ENCODE measurements at places on chromosomes 4 and X.

GRCh38 chr4:31692399-31692940 lies 972.3 kb downstream of the PCDH7 start:
- no peak for DNase-seq

GRCh38 chr4:169861593-169861992 lies 103.8 kb upstream of the HPF1 start:
- no peak for DNase-seq

GRCh38 chr4:26807330-26807729 lies 53.3 kb upstream of the STIM2 start:
- no peak for DNase-seq

DNA sequence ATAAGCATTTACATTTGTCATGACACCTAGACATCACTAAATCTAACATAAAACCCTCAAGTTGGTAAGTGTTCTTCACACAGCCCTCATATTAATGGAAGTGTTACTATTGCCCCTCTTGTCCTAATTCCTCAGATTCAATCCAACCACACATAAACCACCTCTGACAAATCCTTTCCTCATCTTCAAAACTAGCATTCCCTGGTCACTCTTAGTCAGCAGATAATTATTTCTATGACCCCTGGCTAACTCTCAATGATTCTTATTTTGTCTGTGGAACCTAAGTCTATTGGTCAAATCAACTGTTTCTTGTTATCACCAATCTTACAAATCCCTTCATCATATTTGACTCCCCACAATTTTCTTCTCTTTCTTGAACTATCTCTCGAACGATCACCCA lies 168.6 kb downstream of the PPP3CA start:
- no peak for DNase-seq

- peak; percentile 49 for DNase-seq
These were observed 31.5 kb upstream of the NUP54 start for GRCh38 chr4:76179398-76180318.

- no peak for DNase-seq
These were observed 77.2 kb upstream of the BCOR start for GRCh38 chrX:40174854-40175510.

DNA sequence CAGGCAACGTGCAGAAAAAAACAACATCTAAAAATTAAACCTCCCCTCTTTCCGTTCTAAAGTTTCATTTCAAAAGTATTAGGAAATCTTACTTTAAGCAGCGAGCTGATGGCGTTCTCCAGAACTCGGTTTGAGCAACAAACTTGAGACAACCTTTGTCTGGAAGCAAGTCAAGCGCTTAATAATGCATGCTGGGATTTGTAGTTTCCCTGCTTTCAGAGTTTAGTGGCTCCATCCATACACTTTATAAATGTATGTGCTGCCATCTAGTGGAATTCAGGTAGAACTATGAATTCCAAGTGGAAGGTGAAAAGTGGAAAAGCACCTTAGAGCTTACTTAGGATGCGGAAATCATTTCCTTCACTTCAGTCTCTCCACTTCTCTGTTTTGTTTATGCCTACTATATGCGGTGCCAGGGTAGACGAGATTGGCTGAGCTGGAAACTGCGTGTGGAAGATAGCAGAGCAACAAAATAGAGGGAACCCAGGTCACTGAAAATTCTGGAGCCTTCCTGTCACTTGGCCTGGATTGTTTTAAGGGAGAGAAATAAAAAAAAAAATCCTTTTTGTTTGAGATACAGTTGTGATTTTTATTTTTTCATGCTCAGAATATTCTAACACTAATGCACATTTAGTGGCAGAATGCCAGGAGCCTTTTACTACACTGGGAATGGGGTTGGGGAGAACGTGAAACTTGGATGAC lies at the start of gene BDH2:
Gene BDH2, minus strand, starts transcription at position 144 of the 702 bp plus-strand sequence. CDS start 3,580 bp downstream, outside the sequence.
- DNase-seq = no peak

GRCh38 chr4:158613046-158613445 lies 58.6 kb downstream of the C4orf46 start:
- no peak for DNase-seq

DNA sequence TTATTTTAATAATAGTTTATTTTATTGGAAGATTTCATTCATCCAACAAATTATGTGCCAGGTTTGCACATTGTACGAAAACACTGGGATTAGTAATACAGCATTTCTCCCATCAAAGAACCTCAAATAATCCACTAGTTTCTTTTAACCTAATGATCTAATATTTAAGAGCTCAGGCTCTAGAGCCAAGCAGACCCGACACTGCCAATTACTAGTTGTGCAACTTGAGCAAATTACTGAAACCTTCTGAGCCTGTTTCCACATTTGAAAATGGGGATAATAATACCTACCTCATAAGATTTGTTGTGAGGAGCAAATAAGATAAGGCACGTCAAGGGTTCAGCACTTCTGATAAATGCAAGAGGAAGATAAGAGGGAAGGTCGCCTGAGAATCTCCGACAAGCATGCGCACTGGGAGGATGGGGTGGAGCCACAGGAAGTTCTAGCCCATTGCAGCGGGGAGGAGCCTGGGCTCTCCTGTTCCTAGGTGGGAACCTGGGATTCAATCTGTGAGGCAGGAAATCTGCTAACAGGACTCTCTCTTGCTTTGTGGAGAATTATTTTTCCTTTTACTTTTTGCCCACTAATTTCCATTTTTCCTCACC lies 141.5 kb upstream of the SMAD1 start:
- no peak for DNase-seq

DNA sequence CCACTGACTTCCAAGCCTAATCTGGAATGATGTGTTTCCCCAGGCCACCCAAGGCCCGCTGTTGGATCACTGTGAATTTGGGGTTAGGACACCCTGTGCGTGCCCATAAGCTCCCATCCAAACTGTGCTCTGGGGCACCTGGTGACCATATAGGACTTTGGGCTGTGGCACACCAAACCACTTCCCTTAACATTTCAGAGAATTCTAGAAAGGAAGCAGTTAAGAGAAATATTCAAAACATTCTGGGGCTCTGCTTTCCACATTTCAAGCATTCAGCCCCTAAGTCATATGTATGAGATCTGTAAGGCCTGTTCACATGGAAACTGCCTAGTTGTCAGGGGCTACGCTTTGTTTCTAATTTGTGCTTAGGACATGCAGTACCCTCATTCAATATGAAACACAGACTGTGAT lies 14.4 kb downstream of the VGLL1 start:
- DNase-seq = no peak

DNA sequence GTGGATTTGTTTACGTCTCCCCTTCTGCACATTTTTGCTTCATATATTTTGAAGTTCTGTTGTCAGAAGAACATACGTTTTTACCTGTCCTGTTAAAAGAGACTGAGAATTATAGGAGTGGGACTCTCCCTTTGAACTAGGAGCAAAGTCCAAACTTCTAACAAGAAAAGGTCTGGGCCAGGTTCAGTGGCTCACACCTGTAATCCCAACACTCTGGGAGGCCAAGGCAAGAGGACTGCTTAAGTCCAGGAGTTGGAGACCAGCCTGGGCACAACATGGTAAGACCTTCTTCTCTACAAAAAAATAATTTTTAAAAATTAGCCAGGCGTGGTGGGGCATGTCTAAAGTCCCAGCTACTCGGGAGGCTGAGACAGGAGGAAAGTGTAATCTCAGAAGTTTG lies 15.8 kb downstream of the LIN54 start:
- DNase-seq = no peak

GRCh38 chr4:51859476-51860031 lies 16.6 kb downstream of the DCUN1D4 start:
- no peak for DNase-seq

DNA sequence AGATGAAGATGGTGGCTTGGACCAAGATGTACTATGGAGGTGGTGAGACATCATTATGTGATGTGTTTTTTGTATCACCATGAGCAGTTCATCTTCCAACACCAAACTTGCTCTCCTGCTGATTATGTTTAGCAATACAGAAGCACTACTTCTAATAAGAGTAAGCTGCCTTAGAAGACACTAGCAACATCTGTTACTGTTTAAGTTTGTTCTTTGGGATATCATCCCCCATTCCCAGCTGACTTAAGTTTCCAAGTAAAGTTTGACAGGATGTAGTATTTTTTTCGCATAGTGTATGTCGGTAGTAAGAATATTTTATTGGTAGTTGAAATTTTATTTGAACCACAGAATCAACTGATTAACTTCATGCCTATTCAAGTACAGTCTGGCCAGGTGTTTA lies 123.5 kb upstream of the BMPR1B start:
- no peak for DNase-seq

DNA sequence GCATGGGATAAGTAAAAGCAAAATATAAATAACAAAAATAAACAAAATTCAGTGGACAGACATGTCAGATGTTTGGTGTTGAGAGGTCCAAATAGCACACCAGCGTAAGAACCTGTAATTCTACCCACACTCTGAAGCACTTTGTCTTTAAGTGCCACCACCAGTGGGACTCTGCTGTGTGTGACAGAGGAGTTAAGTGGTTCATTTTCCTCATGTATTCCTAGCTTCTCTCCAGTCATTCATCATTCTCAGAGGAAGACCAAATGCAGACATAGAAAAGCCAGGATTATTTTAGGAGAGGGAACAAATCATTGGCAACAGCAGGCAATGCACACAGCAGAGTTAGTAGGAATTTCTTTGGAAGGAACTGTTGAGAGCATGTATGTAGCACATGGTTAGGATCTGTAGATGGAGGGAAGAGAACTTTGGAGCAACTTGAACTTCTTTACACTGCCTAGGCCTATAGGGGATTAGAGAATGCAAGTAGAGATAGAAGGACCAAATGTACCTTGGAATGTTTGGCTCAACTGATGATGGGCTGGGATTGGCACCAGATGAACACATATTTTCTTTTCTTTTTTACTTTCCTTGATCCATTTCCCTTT lies 43.0 kb upstream of the ARHGAP24 start:
- no peak for DNase-seq

DNA sequence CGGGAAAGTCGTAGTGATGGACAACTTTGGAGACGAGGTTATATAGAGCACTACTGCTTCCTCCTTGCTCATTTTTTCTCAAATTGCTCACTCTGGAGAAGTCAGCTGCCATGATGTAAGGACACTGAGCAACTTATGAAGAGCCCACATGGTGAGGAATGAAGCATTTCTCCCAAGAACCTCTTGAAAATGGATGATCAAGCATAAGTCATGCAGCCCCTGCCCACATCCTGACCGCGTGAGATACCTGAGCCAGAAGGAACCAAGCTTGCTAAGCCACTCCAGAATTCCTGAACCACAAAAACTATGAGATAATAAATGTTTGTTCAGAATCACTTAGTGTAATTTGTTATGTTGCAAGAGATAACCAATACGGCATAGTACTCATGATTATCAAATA lies 42.8 kb downstream of the PDE5A start:
- no peak for DNase-seq

DNA sequence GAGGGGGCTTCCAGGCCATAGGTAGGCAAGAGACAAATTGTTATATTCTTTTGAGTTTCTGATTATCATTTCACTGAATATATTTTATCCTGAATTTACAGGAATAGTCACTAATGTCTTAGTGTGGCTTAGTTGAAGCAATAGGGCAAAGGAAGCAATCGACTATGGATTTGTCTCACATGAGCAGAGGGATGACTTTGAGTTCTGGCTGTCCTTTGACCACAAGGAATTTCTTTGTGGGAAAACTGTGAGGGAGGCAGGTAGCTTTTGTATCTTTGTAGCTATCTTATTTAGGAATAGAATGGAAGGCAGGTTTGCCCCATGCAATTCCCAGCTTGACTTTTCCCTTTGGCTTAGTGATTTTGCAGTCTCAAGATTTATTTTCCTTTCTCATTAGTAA lies 207.3 kb upstream of the ANXA10 start:
- no peak for DNase-seq

DNA sequence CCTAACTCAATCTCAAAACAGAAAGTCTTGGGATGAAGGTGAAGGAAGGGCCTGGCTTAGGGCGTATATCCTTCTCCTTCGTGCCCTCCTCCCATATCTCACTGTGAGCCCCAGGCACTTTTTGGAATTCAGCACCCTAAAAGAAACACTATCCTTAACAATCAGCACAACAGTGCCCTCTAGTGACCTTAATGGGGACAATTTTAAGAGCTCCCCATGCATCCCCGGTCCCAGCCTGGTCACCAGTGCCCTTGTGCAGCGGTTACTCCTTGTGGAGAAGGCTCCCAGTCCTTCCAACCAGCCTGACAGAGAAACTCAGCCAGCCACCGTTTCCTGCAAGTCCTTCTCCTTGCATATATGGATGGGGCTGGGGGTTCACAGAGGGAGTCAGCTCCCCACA lies 4.2 kb downstream of the PAK3 start:
- DNase-seq = peak; percentile 37

- peak; percentile 41 for DNase-seq
These were observed 677 bp upstream of the CYP4V2 start for GRCh38 chr4:186190581-186191199.

DNA sequence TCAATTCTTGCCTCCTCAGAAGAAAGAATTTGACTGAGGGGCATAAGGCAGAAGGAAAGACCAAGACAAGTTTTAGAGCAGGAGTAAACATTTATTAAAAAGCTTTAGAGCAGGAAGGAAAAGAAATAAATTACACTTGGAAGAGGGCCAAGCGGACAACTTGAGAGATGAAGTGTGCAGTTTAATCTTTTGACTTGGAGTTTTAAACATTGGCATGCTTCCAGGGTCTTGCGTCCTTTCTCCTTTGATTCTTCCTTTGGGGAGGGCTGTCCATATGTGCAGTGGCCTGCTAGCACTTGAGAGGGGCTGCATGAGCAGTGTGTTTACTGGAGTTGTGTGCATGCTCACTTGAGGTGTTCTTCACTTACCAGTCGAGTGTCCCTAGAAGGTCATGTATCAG lies 275.8 kb upstream of the IL1RAPL1 start:
- no peak for DNase-seq

DNA sequence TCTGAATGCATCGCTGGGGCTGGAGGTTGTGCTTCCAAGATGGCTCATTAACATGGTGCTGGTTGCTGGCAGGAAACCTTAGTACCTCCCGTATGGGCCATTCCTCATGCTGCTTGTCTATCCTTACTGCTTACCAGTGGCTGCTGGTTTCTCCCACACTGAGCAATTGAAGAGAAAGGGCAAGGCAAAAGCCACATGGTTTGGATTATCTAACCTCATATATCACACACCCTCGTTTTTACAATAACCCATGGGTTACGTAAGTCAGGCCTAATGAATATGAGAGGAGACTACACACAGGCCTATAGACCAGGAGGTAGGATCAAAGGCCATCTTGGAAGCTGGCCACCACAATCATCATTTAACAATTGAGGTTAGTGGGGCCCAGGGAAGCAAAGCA lies 141.8 kb upstream of the EDNRA start:
- no peak for DNase-seq

- no peak for DNase-seq
These were observed 228.0 kb downstream of the MID1IP1 start for GRCh38 chrX:39029221-39029620.

GRCh38 chr4:71709961-71710360 lies 73.9 kb downstream of the GC start:
- DNase-seq = no peak

GRCh38 chr4:87042986-87043820 lies 108.4 kb downstream of the AFF1 start:
- DNase-seq = no peak

GRCh38 chr4:80393970-80394250 lies 58.4 kb downstream of the CFAP299 start:
- no peak for DNase-seq

GRCh38 chr4:1412376-1413203 lies 6.3 kb upstream of the NKX1-1 start:
- peak; percentile 21 for DNase-seq

- no peak for DNase-seq
These were observed 90.6 kb downstream of the TSPAN7 start for GRCh38 chrX:38651625-38652601.

GRCh38 chr4:115454228-115454627 lies 340.8 kb upstream of the NDST4 start:
- no peak for DNase-seq

GRCh38 chr4:143633833-143634232 lies 66.6 kb downstream of the FREM3 start:
- DNase-seq = no peak

- DNase-seq = no peak
These were observed 172.0 kb upstream of the IL15 start for GRCh38 chr4:141464366-141464765.

All from GM12892 (cell line).